ENCODE measurements at places on chromosomes 11 and 22. TPM values are rescaled to one million over a fixed set of nuclear protein-coding genes. Genes with fewer than 3 reads are reported as not detected.

Gene STK33
- 3.9 TPM for total RNA-seq

Gene KDM4E
- total RNA-seq = not detected

Gene BET1L
- total RNA-seq = 89.0 TPM

Gene LMNTD2
- total RNA-seq = 21.8 TPM

Gene CRYBB2
- 0.39 TPM for total RNA-seq

Gene LGR4
- total RNA-seq = 61.8 TPM

Gene APOL3
- total RNA-seq = 3.2 TPM

Gene ASPHD2
- 0.15 TPM for total RNA-seq

Gene PUS3
- 15.1 TPM for total RNA-seq

Gene HTR3A
- 0.21 TPM for total RNA-seq

Gene PC
- 12.8 TPM for total RNA-seq

Gene DDX25
- 0.15 TPM for total RNA-seq

Gene ADAMTS8
- 0.15 TPM for total RNA-seq

DNA sequence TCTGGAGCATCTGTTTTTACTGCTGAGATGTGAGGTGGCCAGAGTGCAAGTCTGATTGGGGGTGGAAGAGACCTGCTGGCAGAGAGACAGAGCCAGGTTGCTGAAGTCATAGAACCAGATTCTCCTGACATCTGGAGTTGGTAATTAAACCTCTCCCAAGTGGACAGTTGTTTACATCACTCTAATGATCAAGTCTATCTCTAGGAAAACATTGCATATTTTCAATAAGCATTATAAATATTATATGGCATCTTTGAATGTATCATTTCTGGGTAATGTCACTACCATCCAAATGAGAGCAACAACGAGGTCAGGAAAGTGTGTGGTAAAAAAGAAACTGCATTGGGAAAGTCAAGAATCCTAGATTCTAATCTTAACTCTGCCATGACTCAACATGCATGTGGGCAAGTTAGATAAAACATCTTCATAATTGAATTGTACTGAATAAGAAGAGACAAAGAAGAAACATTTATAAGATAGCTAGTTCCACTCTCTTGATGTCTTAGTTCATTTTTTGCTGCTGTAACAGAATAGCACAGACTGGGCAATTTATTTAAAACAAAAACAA, 351.2 kb upstream of the API5 start:
- no peak for DNase-seq

GRCh38 chr11:73757598-73757997, 3.3 kb downstream of the RAB6A start:
- no peak for DNase-seq

DNA sequence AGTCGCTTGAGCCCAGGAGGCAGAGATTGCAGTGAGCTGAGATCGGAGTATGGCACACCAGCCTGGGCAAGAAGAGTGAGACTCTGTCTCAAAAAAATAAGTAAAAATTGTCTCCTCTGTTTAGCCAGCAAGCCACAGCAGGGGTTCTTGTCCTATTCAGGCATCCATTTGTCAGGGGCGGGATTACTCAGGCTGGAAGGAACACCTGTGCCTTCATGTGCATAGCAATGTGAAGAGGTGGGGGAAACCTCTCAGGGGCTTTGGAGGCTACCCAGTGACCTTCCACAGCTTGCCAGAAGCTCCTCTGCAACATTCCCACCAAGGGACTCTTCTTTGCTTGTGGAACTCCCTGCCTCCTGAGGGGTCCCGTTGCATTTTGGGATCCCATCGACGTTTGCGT, 63.3 kb downstream of the FBLN1 start:
- DNase-seq = no peak

DNA sequence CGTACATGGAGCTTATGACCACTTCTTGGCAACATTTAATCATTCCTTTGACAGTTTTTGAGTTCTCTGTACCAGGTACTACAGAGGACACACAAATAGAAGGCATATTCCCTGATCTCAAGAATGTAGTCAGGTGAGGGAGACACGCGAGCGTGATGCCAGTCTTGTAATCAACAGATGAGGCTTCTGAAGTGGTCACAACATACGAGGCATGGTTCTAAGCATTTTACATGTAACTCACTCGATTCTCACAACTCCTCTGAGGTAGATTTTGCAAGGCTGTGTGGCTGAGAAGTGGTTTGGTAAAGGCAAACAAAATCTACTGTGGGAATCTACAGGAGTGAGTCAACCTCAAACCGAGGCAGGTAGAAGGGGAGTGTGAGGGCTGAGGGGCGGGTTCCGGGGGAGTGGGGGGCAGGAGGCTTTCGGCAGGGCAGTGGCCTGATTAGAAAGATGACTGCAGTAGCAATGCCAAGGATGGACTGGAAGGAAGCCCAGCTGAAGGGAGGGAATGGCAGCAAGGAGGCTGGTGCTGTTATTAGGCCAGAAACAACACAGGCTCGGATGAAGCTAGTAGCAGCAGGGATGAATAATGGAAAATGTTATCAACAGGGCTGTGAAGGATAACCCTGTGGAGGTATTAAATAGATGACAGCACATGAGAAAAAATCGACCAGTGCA, 63.8 kb downstream of the ST14 start:
- no peak for DNase-seq

DNA sequence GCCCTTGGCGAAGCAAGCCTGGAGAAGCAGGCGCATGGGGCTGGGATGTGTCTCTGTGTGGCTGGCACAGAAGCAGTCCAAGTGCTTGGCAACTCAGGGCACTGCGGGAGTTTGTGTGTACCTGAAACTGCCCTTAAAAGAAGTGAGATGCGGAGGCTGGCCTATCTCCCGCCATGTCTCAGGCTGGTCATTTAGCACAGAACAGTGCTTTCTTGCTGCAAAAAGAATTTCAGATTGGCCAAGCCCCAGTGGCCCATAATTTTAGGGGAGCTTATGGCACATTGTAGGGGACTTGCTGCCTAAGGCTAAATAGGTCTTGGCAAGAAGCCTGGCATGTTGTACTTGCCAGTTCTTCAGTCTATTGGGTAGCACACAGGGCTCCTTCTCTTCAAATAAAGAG, 16.4 kb downstream of the EHF start:
- DNase-seq = no peak

DNA sequence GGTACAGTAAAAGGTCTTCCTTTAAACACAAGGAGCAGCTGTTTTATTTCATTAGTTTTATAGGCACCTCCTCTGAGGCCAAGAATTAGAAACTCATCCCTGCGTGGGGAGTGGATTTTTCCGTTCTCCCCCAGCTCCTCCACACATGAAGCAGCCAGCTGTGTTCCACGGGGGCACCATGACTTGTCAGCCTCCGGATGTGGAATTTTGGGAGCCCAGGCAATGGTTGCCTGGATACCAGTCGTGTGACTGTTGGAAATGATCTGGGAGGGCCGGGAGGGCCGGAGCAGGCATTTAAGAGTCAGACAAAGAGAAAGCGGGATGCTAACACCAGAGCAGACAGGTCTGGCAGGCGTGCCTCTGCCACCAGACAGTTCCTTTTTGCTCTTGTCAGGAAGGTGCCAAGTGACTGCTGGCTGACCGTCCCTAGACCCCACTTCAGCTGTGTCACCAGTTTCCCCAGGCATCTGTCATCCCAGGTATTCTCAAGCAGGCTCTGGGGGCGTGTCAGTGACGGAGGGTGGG, 15.9 kb upstream of the CDC42EP2 start:
- no peak for DNase-seq

DNA sequence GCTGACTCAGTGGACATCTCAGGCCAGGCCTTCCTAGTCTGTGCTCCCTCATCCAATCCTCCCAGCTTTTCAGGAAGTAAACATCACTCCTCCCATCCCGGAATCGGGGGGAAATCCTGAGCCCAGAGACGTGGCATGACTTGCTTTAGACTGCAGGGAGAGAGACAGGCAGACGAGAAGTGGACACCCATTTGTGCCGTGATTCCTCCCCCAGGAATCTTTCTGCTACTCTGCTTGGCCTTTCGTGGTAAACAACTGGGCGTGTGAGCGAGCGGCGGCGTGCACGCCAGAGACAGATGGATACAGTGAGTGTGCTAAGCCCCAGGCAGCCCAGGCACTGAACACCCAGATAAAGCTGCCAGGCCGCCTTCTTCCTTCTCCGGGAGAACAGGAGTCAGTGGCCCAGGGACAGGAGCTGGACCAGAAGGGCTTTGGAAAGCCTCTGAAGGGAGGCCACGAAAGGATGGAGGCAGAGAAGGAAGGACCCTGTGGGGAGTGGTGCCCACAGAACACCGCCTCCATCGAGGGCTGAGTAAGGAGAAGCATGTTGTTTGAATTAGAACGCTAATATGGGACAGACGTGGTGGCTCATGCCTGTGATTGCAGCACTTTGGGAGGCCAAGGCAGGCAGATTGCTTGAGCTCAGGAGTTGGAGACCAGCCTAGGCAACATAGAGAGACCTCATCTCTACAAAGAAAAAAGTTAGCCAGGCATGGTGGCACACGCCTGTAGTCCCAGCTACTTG, 53.0 kb upstream of the PRR5 start:
- DNase-seq = no peak

DNA sequence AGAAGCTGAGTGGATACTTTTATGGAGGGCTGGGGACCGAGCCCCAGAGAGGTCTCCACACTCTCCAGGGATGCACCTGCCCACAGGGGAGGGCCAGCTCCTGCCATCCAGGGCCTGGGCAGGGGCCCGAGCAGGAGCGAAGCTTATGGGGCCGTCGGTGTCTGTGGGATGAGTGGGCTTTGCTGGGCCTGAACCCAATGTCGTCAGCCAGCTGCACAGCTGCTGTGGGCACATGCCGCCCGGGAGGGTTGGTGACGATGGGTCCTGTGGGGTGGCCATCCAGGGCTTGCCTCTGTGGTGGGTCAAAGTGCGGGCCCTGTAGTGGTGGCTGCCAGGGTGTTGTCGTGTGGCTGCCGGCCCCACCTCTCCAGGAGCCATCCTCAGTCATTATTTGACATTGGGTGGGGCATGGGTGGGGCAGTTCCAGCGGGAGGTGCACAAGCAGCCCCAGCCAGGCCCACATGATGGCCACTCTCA, 447.1 kb downstream of the TBC1D22A start:
- DNase-seq = no peak

- no peak for DNase-seq
Observed at GRCh38 chr11:66216911-66217310, 51.5 kb upstream of the RAB1B start.

DNA sequence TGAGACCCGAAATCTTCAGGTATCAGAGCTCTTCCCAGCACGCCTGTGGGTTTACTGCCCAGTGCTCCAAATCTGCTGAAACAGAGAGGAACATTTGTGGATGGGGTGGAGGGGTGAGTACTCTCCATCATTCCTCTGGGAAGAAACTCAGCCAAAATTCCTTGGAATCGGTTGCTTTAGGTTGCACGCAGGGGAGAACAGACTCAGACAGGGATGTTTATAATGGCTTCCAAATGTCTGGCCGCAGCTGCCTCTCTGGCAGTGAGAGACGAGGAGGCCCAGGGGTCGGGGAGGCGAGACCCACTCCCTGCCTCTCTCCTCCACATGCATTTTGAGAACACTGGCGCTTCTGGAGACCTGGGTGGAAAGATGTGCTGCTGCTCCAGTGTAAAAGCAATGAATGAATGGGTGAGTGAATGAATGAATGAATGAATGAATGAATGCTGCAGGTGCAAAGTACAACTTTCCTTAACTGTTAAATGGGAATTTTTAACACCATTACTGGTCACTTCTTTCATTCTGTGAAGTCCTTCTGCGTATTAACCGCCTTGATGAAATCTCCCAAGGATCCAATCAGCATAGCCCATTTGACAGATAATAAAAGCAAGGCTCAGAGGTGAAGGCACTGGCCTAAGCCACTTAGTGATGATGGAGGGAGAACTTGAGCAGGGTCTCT, 437.4 kb downstream of the MIAT start:
- no peak for DNase-seq

GRCh38 chr11:43723617-43724016, 43.1 kb downstream of the HSD17B12 start:
- DNase-seq = no peak

DNA sequence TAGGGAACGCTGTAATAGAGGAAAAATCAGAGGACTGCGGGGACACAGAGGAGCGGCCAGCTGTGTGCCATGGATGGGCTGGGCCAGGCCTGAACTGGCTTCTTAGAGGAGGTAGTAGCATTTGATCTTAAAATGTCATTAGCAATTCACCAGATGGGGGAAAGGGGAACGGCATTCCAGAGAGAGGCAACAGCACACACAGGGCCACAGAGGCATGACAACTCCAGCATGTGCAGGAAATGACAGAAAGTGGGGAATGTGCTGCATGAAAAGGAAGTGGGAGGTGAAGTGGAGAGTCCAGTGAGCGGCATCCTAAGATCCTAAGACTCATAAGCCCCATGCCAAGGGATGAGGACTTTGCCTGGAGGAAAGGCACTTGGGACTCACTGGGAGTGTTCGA, 69.0 kb downstream of the UBASH3B start:
- DNase-seq = no peak

- DNase-seq = no peak
Observed at GRCh38 chr11:65132988-65133700, 1.2 kb downstream of the SYVN1 start.

GRCh38 chr22:46769191-46769675, 6.8 kb downstream of the TBC1D22A start:
- DNase-seq = no peak

- DNase-seq = no peak
Observed at GRCh38 chr11:68312117-68312779, at the start of gene LRP5. Gene LRP5 (plus strand): TSS chr11:68312591. CDS start chr11:68312715, 124 bp downstream.

GRCh38 chr11:122098261-122098980, 17.6 kb downstream of the BLID start:
- DNase-seq = no peak

DNA sequence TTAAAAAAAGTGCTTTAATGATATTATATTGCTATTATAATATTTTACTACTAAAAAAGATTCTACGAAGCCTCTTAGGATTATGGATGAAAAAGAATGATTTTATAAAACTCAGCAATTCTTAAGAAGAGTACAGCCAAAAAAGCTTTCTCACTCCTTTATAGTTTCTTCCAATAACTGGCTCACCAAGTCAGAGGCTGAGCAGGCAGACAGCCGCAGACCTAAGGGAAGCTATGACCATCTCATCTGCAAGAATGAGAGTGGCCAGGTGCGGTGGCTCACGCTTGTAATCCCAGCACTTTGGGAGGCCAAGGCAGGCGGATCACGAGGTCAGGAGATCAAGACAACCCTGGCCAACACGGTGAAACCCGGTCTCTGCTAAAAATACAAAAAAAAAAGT, 12.7 kb upstream of the EMID1 start:
- DNase-seq = no peak

DNA sequence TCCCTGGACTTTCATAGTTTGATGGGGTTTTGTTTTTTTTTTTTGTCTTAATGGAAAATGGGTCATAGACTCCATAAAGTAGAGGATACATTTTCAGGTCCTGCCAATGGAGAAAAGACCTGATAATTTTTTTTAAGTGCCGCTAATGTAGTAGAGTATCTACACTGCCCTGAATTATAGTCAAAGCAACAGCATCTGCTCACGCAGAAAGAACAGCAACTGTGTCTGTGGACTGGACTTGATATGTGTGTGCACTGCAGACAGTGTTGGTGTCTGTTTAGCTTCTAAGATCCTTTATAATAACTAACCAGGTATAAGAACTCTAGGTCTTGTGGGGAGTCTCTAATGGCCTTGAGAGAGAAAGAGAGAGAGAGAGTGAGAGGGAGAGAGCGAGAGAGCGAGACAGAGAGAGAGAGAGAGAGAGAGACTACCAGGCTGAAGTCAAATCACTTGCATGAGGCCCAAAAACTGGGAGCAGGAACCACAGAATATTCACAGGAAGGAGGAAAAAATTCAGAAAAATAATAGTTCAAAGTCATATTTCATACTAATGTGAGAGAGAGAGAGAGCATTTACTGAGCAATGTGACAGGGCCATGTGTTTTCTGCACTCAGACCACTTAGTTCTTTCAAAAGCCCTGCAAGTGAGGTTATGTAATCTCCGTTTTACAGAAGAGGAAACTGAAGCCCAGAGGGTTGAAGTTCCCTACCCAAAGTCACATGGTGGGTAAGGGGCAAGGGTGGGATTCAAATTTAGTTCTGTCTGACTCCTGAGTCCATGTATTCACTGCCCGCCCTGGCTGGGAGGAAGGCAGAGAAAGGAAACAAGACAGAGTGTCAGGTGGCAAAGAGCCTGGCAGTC, 8.6 kb upstream of the MIAT start:
- no peak for DNase-seq
